H54 (cell line): ENCODE measurements at places on chromosomes 4 and X.

DNA sequence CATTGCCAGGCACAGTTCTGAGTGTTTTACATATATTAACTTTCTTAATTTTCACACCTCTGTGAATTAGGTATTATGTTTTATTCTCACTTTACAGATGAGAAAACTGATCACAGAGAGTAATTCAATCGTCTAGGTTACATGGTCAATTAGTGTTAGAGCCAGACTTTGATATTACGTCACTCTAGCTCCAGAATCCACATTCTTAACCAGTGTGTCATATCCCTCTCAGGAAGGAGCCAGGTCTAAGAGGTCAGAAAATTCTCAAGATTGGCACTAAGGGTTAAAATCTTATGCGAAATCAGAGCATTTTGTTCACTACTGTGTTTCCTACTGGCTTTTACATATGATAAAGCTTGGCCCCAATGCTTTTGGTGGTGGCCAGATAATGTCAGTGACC lies 7.4 kb downstream of the DMP1 start:
- DNase-seq: peak; percentile 7

DNA sequence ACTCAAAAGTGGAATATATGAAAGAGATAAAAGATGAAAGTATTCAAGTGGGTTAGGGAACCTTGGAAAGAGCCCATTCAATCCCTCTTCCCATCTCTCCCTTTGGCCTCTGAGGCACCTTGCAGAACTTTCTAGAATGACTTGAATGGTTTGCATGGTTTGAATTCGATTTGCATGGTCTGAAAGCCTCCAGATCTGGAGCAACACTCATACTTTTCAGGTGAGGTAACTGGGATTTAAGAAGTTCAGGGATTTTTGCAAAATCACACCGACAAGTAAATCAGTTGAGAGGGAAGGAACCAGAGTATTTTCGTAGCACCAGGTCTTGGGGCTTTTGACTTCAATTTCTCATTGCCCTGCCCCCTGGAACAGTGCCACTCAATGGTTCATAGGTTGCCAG lies 476.0 kb upstream of the FTHL17 start:
- DNase-seq: no peak

DNA sequence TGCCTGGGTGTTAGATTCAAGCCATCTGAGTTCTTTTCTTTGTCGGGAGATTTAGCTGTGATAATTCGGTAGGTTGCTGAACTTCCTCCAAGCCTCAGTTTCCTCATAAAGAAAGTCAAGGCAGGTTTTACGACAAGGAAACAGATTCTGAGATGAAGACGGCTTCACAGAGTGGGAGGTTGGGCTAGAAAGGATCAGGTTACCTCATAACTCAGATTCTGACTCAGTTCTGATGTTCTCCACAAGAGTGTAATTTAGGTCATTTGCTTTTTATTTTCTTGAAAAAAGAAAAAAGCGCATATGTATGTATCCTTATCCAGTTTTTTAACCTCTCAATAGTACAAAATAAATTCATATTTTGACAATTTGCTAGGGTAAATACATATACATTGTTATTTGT lies 47.2 kb upstream of the ELOVL6 start:
- no peak for DNase-seq

DNA sequence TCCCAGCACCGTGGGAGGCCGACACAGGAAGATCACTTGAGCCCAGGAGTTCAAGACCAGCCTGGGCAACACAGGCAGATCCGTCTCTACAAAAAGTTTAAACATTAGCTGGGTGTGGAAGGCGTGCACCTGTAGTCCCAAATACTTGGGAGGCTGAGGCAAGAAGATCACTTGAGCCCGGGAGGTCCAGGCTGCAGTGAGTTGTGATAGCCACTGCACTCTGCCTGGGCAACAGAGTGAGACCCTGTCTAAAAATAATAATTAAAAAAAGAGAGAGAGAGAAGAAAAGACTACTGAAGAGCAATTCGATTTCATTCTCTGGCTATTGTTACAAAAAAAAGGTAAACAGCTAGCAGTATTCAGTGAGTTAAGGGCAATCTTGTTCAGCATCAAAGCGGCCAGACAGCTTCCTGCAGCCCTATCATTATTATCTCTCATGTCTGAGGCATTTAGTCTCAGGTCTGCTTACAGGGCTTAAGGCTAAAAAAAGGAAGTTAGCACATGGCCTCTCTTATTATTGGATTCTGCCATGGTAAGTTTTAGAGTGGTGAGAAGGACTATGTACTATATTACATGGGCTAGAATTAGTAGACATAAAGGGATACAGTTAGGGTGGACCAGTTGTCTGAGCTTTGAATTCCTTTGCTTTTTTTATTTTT lies 37.9 kb downstream of the ARHGEF6 start:
- no peak for DNase-seq

DNA sequence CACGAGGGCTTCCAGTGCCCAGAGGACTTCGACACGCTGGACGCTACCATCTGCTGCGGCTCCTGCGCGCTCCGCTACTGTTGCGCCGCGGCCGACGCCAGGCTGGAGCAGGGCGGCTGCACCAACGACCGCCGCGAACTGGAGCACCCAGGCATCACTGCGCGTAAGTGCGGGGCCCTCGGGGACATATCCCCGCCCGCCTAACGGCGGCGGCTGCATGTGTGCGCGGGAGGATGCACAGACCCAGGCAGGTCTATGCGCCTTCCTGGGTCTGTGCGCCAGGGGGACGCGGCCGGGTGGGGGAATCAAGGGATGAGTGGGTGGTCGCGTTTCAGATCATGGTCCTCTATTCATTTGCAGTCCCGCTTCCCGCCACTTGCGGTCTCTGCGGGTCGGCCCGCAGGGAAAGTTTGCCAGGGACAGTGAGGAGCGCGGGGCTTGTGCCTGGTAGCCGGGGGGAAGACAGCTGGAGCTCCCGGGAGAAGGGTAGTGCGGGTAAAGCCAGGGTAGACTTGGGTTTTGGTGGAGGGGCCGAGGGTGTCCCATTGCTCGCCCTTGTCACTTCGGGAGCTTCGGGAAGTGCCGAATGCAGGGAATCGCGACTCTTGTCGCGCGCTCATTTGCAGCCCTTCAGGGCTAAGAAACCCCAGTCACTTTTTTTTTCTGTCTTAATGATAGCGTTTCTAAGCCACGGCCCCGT lies 1.0 kb downstream of the SHISA3 start:
- no peak for DNase-seq

DNA sequence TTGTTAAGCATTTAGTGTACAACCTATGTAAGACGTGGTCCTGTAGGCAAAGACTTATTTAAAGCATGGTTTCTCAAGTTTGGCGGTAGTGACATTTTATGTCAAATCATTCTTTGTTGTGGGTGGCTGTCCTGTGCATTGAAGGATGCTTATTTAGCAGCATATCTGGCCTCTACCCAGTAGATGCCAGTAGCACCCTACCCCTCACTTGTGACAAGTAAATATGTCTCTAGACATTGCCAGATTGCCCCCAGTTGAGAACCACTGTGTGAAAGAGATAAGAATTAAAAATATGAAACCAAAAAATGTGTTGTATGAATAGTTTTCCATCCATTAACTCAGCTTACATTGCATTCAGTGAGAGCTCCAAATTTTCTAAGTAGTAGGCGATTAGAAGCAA lies 25.5 kb downstream of the MMAA start:
- no peak for DNase-seq

- DNase-seq: no peak
Measured at GRCh38 chr4:128858879-128859671, 49.6 kb downstream of the JADE1 start.

- DNase-seq: no peak
Measured at GRCh38 chr4:122625156-122625555, 4.3 kb upstream of the IL21 start.

DNA sequence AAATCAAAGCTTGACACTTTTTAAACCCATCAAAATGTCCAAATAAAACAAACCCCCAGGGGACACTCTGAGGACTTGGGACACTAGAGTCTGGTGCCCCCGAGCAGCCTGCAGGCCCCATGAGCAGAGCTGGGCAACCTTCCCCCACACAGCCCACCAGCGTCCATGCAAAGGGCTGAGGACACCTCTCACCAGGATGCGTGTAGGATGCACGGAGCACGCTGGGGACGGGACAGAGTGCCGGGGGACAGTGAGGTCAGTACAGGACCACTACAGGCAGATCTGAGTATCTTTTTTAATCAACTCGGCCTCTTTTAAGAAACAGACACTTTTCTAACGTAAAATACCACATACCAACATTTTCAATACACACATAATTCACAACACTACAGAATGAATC lies 6.9 kb downstream of the GAK start:
- DNase-seq: no peak

- peak; percentile 51 for DNase-seq
Measured at GRCh38 chr4:13920901-13921300, 293.4 kb upstream of the BOD1L1 start.

GRCh38 chrX:134388161-134389109 lies 71.5 kb upstream of the HPRT1 start:
- DNase-seq: no peak

DNA sequence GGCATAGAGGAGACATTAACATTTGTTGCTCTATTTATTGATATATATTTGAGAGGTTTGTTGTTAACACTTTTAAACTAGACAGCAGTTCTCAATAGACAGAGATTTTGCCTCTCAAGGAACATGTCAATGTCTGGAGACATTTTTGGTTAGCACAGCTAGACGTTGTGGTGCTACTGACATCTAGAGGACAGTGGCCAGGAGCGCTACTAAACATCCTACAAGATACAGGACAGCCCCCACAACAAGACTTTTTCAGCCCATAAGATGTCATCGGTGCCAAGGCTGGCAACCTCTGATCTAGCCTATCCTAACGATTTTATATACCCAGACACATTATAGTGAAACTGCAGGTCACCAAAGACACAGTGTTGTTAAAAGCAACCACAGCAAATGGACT lies 18.4 kb upstream of the CTSO start:
- no peak for DNase-seq

GRCh38 chrX:103830848-103831247 lies 1.2 kb downstream of the RAB9B start:
- DNase-seq: no peak

DNA sequence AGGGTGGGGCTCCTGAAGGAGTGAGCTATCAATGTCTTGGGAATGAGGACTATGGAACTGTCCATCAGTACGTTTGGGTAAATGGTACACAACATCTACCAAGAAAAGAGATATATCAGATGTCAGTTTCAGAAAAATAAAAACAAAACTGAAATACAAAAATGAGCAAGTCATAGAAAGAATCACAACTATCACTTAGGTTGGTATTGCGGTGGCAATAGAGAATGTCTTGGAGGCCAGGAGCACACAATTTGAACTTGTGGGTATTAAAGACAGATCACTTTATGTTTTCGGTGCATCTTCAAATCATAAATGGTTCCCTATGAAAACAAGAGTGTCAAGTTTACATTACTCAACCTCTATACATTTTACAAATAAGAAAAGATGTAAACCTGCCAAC lies 176.8 kb downstream of the CHM start:
- no peak for DNase-seq

GRCh38 chr4:92091335-92091734 lies 212.4 kb upstream of the GRID2 start:
- DNase-seq: no peak

DNA sequence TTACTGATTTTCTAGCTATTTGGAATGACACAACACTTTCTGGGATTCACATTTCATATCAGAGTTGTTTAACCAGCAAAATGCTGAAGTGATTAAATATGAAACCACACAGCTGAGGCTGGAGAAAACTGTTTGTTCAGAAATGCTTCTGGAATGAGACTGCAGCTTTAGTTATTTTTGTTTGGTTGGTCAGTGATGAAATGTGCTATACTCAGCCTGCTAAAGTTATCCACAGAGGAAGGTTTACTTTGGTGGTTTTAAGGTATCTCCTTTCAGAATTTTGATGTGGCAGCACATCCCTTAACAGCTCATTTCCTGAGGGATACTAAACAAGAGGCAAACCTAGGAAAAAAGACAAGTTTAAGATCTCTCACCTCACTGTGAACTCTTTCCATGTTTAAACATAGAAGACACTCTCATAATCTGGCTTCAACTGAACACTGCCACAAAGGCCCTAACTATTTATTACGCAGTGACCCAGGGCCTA lies 106.6 kb upstream of the PDE5A start:
- DNase-seq: peak; percentile 4

DNA sequence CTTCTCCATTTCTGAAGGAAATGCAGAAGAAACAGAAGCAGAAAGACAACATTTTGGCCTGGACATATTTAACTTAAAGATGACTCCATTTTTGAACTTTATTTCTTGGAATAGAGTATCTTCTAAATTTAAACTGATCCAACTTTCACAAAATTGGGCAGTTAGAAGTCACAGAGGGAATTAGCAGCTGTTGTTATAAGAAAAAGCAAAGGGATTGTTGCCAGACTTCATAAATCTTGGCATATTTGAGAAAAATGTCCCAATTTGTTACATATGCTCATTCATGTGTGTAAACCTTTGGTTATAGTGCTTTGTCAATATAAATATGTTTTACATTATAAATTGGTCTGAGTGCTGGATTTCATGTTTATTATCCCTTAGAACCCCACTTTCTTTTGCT lies 3.4 kb downstream of the GLUD2 start:
- no peak for DNase-seq

- DNase-seq: no peak
Measured at GRCh38 chr4:48896845-48897244, 9.7 kb downstream of the OCIAD2 start.

- DNase-seq: no peak
Measured at GRCh38 chr4:146098397-146098796, 77.1 kb upstream of the LSM6 start.

DNA sequence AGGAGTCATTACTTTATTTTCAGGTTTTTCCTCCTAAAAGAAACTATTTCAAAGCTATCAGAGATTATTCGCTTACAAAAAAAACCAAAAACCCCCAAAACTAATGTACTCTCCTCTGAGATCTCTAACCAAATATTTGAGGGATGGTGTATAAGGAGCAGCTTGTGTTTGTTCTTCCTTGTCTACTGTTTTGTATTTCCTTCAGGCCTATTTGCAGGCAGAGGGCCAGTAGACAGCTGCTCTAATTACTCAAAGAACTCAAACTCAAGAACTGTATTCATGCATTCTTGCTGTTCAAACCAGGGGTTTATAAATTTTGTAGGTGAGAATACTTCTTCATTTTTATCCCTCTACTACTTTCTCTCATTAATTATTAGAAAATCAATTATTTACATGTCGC lies 51.3 kb downstream of the SH3RF1 start:
- no peak for DNase-seq

DNA sequence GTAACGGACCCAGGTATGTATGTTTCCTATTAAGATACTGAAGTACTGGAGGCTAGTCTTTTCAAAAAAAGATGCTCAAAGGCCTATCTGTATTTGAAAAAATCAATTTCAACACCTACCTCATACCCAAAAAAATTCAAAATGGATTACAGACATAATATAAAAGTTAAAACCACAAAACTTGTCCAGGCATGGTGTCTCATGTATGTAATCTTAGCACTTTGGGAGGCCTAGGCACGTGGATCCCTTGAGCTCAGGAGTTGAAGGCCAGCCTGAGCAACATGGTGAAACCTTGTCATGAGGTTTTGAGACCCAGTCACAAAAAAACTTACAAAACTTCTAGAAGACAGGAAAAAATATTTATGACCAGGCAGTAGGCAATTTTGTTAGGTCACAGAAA lies 16.7 kb downstream of the RBMX start:
- no peak for DNase-seq

GRCh38 chr4:151291485-151291884 lies 14.5 kb downstream of the PRSS48 start:
- no peak for DNase-seq

- DNase-seq: no peak
Measured at GRCh38 chr4:162131256-162131655, 32.5 kb downstream of the FSTL5 start.
